ENCODE measurements at places on chromosomes 13 and 19.
A peak's percentile ranks its signal among the peaks of the same experiment; 100 is the strongest.

- no peak for DNase-seq
These were observed 250.7 kb downstream of the DCT start for GRCh38 chr13:94228763-94229162.

DNA sequence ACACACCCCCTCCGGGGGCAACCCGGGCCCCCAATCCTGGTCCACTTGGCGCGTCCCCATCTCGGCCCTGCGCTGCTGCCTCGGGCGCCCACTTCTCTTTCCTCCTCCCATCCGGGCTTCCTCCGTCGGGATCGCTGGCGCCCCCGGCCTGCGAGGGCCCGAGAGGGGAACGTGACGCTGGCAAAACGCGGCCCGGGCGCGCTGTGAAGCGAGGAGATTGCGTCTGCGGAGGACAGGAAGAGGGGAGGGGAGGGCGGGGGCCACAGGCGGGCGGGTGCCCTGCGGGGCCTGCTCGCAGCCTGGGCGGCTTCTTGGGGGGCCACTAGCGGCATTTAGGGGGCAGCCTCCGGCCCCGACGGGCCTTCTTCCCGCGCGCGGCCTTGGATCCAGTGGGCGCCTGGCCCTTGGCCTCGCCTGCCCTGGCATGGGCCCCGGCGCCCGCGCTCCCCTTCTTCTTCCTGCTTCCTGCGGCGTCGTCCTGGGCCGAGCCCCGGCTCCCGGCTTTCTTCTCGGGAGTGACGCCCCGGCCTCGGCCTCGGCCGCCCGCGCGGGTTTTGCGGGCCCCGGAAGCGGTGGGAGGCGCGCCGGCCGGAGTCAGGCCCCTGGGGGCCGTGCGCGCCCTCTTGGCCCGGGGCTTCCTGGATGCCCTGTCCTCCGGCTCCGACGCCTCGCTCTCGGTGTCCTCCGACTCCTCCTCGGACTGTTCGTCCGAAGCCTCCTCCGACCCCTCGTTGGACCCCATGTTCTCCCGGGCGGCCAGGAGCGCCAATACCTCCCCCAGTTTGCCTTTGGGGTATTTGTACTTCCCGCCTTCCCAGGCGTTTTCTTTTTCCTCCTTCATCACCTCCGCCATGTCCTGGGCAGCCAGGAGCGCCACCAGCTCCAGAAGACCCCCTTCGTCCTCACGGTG is 2.2 kb downstream of the PNMA8B start:
- peak; percentile 51 for DNase-seq

GRCh38 chr19:35184267-35184666 is 29.7 kb downstream of the FXYD5 start:
- DNase-seq: no peak

- DNase-seq: no peak
These were observed 15.7 kb downstream of the TIMM13 start for GRCh38 chr19:2411709-2412108.

DNA sequence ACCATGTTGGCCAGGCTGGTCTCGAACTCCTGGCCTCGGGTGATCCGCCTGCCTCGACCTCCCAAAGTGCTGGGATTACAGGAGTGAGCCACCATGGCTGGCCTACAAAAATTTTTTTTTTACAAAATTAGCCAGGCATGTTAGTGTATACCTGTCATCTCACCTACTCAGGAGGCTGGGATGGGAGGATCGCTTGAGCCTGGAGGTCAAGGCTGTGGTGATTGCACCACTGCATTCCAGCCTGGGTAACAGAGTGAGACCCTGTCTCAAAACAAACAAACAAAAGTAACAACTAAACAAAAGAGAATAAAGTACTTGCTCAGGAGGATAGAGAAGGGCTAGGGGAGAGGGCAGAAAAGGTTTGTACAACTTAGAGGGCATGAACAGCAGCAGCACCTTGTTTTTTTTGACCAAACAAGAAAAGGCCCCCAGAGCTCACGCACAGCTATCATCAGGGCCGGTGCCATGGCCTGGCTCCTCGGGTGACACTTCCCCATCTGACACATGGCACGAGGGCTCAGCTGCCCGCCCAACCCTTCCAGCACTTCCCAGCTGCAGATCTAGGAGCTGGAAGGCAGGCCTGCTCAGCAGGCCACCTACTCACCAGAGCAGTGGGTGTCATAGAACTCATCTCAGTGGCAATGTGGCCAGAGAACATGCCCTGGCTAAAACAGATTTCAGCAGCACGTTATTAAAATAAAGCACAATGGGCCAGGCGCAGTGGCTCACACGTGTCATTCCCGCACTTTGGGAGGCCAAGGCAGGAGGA is 8.6 kb upstream of the SLC7A9 start:
- DNase-seq: no peak

DNA sequence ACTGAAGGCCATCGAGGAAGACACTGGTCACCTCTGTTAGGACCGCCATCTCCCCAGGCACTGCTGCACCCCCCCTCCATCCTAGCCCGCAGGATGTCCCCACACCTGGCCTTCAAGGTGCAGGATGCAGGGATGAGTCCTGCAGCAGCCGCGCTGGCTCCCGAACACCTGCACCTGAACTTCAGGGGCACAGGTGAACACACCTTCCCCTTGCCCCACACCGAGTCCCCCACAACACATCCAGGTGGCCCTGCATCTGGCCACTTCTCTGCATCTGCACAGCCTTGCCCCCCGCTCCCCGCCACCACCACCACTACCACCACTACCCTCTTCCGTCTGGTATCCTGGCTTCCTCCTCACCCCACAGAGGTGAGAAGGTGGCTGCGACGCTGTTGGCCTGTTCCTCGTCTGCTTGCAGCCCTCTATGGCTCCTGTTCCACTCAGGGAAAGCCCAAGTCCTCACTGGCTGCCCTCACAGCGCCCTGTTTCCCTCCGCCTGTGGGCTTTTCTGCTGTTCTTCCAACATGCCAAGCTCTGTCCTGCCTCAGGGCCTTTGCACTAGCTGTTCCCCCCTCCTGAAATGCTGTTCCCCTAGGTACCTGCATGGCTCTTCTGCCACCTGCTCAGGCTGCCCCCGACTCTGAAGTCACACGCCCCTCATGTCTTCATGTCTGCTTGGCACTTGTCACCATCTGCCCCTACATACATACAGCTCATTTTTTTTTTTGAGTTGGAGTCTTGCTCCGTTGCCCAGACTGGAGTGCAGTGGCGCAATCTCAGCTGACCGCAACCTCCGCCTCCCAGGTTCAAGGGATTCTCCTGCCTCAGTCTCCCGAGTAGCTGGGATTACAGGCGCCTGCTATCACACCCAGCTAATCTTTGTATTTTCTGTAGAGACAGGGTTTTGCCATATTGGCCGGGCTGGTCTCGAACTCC is 1.4 kb upstream of the CERS1 start:
- DNase-seq: no peak

- DNase-seq: peak; percentile 25
These were observed 21.4 kb upstream of the ERVV-1 start for GRCh38 chr19:52992109-52993004.

- no peak for DNase-seq
These were observed 71.1 kb downstream of the CBY2 start for GRCh38 chr13:45773236-45773635.

DNA sequence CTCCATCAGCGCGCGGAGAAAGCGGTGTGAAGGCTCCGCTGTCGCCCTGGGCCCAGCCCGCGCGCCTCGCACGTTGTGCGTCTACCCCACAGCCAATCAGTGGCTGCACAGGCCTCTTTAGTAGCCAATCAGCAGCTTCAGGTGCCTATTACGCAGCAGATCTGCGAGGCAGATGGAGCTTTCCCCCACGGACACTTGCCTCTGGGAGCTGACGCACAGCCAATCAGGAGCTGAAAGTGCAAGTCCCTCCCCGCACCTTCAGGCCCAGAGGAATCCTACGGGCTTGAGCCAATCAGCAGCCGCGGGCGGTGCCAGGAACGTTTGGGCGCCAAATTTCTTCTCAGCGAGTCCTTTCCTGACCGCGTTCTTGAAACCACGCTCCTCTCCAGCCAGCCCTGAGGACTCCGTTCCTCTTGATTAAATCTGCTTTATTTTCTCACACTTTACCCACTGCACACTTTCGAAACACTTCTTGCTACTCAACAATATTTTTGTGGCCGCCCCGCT is 39.9 kb downstream of the SIGLEC7 start:
- DNase-seq: no peak

GRCh38 chr19:40822161-40822560 is 23.2 kb downstream of the EGLN2 start:
- DNase-seq: no peak

GRCh38 chr19:48094855-48095203 is 15.8 kb downstream of the PLA2G4C start:
- no peak for DNase-seq

DNA sequence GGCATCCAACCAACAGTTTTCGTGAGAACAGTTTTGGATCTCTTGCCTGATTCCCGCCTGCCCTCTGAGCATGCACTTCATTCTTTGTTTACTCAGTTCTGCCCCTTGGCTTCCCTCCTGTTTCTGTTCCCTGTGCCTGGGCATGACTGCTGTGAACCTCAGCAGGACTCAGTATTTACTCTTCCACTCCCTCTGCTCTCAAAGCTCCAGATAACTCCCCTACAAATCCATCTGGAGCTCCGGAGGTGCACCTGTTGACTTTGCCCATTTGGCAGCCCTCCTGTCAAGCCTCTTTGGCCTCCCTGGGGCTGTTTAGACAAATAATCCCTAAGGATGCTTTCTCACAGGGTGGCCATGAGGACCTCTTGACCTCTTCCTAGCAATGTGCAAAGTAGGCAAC is 34.2 kb upstream of the ARGLU1 start:
- no peak for DNase-seq

- no peak for DNase-seq
These were observed 48.7 kb upstream of the PCCA start for GRCh38 chr13:100040196-100040595.

DNA sequence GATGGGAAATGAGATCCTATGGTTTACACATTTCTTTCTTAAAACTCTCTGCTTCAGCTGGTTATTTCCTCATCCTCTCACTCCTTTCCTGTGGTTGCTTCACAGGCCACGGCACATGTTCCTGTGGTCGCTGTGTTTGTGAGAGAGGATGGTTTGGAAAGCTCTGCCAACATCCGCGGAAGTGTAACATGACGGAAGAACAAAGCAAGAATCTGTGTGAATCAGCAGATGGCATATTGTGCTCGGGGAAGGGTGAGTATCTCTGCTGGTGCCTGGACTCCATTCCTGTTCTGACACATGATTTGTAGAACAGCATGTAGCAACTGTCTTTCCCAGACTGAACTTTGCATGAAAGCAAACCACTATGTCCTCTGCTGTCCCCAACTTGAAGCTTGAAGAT is 254.2 kb downstream of the ITGBL1 start:
- no peak for DNase-seq

DNA sequence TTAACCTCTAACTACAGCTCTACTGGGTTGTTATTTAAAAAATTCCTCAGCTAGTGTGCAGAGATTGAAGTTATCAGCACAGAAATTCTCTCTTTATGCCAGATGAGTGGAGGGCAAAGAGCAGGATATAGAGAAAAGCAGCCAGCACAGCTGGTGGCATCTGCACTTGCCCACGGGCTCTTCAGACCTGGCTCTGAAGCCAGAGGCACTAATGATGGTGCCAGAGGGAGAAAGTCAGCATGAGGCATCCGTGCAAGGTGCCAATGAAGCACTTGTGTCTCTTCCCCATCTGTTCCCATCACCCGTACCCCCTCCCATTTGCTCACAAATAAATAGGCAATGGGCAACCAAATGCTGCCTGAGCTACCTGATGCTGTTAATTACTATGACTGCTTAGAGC is 138.9 kb downstream of the OLFM4 start:
- no peak for DNase-seq

- no peak for DNase-seq
These were observed 104.5 kb upstream of the SOX1 start for GRCh38 chr13:111962431-111962891.

DNA sequence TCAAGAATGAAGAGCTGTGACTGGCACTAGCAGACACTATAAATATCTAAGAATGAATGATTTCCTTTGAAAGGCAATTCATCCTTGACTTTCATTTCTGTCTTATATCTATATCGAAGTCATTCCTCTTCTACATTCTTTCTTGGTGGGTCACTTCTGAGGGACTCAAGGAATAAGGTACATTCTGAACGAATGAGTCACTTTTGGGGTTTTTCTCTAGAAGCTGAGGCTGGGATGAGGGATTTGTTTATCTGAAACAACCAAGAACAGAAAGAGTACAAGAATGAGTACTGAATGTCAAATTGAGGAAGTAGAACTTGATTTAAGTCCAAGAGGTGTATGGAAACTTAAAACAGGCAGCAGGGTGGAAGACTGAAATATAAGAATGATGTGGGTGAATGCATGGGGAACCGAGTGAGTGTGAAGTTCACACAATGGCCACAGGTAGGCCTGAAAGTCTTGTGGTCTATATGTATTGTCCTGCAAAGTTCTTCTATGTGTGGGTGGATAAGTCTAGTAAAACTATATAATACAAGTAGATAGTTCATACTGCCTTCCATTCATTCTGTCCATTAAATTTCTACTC is 343.9 kb downstream of the OXGR1 start:
- DNase-seq: no peak

Data from stimulated activated naive CD4-positive, alpha-beta T cell (primary cell).